ENCODE measurements at places on chromosomes 5 and 9.

- DNase-seq = no peak
Observed at GRCh38 chr5:111099058-111099778, 7.1 kb downstream of the WDR36 start.

DNA sequence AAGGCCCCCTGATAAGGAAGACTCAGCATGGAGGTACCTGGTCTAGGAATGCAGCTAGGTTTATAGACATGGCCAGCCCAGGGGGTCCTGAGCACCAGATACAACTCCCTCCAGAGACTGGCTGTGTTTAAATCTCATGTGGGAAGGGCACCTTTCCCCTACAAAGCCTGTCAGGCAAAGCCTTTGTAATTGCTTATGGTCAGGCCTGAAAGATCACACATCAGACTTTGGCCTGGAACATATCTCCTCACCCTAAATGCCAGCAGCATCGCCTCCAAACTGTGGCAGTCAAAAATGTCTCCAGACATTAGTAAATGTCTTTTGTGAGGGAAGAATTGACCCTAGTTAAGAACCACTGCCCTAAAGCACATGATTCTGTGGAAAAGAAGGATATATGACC, 51.6 kb upstream of the MACIR start:
- DNase-seq = no peak

DNA sequence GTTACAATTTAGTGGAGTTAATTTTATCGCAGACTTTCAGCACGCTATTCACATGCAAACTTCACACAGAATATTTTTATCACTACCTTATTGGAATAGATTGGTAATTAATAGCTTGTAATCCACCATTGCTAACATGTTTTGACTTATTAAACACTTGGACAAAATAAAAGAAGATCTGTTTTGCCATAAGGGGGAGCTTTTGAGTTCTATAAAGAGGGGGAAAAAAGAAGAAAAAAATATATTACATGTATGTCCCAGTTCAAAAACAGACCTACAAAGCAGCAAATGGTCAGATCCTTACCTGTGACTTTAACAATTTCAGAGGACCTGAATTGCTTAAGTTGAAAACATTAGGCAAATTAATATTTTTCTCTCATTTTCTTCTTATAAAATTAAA, 1.2 kb upstream of the PAPPA start:
- DNase-seq = no peak

DNA sequence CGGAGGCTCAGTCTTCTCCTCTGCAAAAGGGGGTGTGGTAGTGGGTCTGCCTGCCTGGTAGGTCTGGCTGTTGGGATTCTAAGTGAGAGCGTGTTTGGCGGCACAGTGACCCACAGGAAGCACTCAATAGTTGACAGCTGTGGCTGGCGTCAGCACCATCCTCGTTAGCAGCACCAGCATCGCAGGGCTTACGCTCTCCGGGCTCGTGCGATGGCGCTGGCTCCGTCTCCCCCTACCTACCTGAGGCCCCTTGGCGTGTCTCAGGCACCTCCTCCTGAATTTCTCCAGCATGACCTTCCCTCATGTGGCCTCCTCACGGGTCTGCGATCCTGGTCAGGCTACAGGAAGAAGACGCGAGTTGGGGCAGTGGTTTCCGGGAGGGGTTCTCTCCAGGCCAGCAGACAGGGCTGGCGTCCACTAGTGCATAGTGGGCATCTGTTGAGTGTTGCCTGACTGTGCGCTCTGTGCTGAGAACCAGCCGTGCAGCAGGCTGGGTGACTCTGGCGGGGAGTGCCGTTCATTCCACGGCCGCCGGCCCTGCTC, 66.9 kb downstream of the HMCN2 start:
- DNase-seq = no peak

DNA sequence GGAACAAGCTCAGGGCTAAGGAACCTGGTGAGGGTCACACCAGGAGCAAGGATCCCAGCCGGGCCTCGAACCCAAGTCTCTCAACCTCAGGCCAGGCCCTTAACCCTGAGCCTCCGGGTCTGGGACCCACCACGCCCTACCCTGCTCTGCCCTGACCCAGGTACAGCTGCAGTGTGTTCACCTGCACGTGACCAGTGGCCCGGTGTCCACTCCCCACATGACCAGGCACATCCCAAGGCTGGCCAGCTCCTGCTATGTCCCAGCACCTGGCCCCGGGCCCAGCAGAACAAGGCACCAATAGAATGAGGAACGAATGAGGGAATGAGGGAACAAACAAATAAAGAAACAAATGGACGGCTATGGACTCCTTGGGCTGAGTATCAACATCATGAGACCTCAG, 112.0 kb upstream of the SARDH start:
- DNase-seq = no peak

GRCh38 chr5:58114324-58114723, 345.6 kb downstream of the PLK2 start:
- no peak for DNase-seq

DNA sequence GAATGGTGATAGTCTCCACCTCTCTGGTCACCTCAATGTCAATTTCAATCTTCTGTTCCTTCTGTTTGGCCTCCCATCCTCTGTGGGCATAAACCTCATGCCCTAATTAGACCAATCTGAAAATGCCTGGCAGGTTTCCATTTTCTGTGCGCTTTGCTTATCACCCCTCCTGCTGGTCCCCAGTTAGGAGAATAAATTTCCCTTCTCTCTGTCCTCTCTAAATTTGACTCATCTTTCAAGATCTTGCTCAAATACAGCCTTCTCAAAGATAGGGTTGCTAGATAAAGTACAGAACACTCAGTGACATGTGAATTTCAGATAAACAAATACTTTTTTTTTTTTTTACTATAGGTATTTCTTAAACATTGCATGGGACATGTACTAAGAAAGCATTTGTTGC, 69.4 kb upstream of the CD180 start:
- DNase-seq = no peak

DNA sequence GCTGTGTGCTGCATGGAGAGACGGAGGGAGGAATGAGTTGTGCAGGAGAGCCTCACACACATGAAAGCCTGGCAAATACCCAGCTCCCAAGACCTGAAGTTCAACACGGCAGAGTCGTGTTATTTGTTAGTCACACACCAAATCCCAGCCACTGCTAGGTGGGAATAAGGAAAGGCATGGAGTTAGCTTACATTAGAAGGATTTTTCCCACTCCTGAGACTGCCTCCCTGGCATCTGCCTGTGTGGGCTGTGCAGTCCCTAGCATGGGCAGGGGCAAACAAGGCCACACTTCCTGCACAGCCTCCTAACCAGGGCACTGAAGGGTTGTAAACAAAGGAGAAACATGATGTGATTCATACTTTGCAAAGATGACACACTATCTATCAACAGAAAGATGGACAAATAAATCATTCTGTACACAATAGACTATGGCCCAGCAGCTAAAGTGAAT, 306.8 kb downstream of the SPOCK1 start:
- DNase-seq = no peak

GRCh38 chr5:106136061-106136460, 1534.7 kb downstream of the EFNA5 start:
- no peak for DNase-seq

DNA sequence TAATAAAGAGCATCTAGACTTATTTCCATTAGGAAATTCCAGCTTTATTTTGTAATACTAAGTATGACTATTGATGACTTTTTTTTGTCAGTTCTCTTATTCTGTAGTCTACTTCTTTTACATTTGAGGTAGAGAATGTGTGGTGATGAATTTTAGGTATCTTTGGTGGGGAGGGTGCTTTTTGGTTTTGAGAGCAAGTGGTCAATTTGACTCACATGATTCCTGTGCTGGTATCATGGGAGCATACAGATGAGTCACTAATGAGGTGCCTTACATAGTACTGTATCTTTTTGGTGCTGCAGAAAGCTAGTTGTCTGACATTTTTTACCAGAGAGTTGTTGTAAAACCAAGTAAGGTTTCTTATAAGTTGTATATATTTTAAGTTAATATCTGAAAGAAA, 35.3 kb downstream of the ERBIN start:
- DNase-seq = no peak

DNA sequence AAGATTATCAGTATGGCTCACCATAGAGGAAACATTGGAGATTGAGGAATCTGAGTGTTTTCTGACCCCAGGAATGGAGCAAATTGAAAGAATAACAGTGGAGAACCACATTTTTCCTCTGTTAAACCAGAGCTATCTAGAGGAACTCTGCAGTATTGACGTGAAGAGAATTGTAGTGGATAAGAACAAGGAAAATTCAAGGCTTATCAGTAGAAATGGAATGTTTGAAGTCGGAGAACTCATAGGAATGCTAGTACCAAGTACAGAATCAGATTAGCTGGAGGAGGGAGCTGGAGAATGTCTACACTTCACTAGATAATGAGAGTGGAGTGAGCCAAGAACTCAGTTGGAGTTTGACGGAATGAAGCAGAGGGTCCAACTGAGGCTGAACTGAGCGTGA, 50.3 kb downstream of the SNCAIP start:
- DNase-seq = no peak

DNA sequence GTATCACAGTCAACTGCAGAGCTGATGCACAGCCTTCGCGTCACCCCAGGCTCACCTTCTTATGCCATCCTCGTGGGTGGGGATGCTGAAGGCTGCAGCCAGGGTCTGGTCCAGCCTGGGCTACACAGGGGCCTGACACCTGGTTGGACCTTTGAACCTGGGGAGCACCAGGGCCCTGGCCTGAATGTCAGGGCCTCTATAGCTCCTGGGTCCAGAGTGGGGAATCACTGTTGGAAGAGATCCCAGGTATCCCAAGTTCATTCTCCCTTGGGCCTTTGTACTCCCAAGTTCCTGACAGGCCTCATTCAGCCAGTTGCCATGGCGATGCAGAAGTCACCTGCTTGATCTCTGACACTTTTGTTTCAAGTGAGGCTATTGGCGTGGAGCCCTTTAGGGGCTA, 43.8 kb downstream of the ZNF618 start:
- DNase-seq = no peak

GRCh38 chr9:68979538-68980314, 34.2 kb downstream of the PRKACG start:
- no peak for DNase-seq

- DNase-seq = no peak
Observed at GRCh38 chr5:10674582-10674981, 86.5 kb downstream of the DAP start.

DNA sequence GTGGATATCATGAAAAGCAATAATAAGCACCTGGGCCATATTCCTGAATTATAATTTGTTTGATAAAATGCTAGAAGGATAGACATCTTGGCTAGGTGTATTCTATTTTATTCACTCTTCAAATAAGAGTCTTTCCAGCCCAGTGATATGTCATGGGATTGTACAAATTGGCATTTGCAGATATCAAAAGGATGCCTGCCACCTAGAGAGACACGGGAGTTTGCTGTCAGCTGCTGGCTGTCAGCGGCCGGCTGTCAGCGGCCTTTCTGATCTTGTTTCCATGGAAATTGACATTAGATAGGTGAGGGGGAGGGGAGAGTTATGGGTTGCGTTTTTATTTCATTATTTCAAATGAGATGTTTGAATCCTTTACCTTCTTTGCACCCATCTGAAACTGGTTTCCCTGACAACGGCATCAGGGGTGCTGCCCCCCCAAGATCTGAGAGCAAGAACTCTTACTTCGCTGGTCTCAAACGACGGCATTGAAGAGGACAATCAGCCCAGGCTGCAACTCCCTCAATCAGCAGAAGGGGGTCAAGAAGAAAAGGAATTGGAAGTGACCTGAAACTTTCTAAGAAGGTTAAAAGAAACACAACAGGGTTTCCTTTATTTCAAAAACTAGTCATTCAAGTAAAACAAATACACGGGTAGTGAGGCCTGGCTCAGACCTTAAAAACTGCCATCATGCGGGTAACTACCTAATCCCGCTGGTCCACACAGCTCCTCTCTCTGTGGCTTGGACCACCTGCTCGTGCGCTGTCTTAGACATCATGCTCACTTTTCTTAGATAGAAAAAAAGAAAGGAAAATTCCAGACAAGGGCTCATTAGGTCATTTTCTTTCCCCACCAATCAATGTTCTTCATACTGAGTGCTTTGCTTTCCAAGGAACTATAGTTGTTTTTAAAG, 115.7 kb downstream of the TLE1 start:
- DNase-seq = no peak

GRCh38 chr9:131012396-131012917, 3.5 kb downstream of the LAMC3 start:
- no peak for DNase-seq

DNA sequence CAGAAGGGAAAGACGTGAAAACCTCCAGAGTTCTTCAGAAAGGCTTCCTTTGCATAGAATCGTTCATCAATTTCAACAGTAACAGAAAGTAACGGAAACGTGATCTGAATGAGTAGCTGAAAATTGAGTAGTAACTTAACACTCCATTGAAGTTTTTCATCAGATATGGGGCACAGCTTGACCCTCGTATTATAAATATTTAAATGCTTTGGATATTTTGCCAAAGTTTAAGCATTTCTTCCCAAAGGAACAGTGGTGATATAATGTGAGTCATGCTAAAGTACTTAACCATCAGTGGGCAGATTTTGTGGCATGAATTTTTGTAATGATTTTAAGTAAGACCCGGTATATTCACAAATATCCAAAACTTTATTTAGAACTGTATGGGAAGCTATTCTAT, 67.4 kb upstream of the ADAMTS19 start:
- no peak for DNase-seq

DNA sequence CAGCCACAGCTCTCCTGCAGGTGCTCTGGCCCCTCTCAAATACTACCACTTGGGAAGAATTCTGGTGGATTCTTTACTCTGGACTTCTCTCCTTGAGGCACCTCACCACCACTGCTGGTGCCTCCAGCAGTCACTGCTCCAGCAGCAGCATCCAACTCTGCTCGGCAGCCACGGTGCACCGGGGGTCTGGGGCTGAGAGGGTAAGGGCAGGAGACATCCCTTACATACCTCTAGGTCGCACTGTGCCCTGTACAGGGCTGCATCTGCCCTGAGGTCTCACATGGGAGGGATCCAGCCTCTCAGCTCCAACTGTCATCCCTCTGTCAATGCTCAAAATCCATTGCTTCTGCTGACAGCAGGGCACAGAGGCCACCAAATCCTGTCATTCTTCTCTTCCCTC, 588.2 kb downstream of the CDK5RAP2 start:
- no peak for DNase-seq

DNA sequence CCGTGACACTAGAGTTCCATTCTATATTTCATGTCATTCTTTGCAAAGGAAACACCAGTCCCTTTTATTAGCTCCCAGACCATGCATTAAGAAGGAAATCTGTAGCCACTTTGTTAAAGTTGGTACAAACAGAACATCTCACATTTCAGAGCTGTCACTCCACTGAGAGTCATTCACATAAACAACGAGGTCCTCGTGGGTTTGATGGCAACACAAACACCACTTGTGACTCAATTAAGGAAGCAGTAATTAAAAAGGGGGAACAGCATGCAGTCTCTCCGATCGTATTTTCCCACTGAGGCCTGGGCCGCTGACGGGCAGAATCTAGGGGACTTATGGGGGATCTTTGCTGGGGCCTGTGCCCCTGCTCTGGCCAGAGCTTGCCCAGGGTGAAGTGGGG, 94.2 kb upstream of the ZNF618 start:
- DNase-seq = no peak

GRCh38 chr5:168302785-168303184, 11.3 kb downstream of the WWC1 start:
- DNase-seq = no peak

DNA sequence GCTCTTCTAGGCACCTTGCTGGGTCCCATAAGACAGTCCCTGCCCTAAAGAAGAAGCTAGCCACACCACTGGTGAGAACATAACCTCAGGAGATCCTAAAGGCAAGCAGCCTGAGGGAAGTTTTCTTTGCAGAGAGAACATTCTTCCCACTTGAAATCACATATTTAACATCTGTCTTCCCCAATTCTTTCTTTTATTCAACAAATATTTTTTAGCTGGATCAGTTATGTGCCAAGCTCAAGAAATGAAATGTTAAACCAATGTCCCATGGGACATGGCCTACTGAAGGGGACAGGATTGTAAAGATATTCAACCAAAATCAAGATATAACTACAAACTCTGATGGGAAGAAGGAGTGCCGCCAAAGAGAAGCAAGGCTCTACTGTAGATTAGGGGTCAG, 36.5 kb downstream of the FOXI1 start:
- DNase-seq = no peak

Data from NCI-H1417 treated with DMSO at 0.1 percent for 48 hours (cell line).